ENCODE measurements at places on chromosomes 1 and 21.

DNA sequence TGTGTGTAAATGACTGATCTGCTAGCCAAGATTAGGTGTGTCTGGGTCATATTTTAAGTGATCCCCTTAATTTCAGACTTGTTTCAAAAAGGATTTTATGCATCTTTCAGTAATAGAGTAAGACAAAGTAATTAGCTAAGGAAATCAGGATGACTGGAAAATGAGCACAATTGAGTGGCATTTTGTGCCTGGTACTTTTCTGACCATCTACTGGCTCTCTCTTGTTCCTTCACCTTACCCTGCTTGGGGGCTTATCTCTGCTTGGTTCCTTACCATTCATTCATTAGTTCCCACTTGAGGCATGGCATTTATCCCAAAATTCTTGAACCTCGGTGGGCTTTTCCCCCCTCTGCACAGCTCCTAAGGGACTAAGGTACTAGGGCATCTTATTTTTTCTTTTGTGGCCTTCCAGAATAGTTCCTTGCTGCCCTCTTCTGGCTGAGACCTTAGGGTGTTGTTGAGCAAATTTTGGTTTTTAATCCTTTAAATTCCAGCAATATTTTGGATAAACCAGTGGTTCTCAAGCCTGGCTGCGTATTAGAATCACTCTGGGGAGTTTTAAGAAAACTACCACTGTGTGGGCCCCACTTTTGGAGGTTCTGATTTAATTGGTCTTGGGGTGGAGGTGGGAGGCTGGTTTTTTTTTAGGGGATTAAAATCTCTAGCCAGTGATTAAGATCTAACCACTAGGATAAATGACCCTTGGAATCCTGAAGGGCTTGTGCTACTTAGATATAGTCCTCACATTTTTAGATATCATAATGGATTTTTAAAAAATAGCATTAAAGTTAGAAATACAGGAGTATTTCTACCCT is 50.8 kb downstream of the HS2ST1 start:
- ATAC-seq = no peak

GRCh38 chr1:10687251-10687651 is 109.2 kb downstream of the CASZ1 start:
- ATAC-seq = no peak

GRCh38 chr1:66035616-66036245 is 243.0 kb downstream of the PDE4B start:
- ATAC-seq = no peak

GRCh38 chr1:231357831-231358354 is 19.8 kb downstream of the SPRTN start:
- peak; percentile 74 for ATAC-seq

DNA sequence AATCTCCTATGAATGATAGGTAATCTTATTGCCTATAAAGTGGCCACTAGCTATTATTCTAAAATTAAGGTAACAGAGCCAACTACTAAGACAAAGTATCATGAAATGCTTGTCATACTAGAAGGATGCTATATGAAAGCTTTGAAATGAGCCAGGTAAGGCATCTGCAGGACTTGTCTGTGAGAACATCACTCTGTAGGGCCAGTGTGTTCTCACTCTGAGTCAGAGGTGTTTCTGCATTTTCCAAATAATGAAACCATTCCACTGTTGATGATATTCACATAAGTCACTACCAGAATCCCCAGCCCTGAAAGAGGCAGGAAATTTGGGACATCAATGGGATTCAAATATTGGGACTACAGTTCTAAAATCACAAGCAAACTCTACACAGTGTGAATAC is 25.8 kb upstream of the GBP5 start:
- ATAC-seq = no peak

DNA sequence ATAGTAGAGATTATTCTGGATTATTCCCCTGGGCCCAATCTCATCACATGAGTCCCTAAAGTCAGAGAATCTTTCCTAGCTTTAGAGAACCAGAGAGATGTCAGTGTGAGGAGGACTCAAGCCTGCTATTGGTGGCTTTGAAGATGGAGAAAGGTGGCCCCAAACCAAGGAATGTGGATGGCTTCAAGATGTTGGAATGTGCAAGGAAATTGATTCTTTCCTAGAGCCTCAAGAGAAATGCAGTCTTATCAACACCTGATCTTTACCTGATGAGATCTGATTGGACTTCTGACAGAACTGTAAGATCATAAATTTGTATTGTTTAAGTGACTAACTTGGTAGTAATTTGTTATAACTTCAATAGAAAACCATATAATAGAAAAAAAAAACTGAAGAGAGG is 51.0 kb downstream of the NME7 start:
- ATAC-seq = no peak

DNA sequence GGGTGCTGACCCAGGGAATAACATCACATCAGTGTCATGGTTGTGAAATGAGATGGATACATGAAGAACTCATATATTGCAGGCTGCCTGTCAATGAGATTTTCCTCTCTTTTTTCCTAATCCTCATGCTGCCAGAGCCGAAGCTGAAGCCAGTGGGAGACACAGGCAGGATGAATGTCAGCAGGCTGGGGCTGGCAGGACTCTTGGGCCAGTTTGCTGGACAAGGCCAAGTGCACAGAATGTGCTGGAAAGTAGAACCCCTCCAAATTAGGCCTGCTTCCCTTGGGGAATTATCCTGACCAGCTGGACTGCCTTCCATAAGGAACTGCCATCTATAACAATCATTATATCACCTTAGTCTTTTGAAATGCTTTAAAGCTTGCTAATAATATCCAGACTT is 31.4 kb downstream of the SLC44A3 start:
- ATAC-seq = no peak

DNA sequence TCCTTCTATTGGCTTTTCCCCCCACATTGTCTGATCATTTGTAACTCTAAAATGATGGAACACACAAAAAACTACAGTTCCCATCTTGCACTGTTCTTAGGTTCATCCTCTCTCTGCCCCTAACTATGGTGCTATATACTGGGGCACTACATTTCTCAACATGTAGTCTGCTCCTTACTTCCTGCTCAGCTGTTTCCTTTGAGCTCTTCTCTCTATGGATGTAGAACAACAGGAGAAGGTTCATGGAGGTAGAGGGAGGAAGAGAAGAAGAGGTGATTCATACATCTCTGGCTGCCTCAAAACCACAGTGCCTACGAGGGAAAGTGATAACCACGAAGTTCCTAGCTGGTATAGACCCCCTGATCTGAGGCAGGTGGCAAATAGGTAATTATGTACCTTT is 7.0 kb upstream of the C1orf146 start:
- no peak for ATAC-seq

DNA sequence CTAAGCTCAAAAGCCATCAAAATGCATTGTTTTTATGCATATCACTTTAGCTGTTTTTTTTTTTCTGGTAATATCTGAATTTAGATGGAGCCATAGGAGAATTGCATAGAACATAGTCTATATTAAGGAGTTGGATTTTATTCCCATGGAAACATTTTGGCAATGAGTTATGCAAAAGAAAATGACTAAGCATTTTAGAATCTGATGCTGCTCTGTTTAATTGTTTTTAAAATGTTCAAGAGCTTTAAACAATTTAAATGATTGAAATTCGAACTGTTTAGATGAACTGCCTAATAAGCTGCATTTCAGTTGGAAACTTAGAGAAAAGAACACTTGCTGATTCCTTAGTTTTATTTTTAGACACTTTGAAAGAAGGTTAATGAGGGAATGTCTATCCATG is 1531.5 kb upstream of the B3GALT2 start:
- no peak for ATAC-seq

GRCh38 chr1:193123751-193124150 is 1.9 kb downstream of the CDC73 start:
- ATAC-seq = no peak

All from stimulated activated memory B cell treated with anti-CD40 and anti-IgM and Interleukin-4, amounts not matched to agents 10 μg/mL and 1 μg/mL and 100 μg/mL, for 72 hours (primary cell).